ENCODE measurements at places on chromosomes 2 and 18.

DNA sequence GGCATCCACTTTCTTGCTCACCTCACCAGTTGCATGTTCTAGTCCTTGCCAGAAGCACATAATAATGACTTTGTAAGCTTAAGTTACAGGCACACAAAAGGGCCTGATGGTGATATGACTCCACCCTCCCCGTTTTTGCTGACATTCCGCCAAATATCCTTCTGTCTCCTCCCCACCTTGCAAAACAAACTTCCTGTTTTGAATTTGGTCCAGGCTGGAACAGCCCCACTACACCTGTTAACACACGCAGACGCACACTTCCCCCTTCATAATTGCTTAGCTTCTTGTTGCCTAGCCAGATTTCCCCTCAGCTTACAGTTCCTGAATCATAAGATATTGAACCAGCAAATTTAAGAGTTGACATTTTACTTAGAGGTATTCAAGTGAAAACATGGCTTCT is at the start of gene MGAT5:
TSS of gene MGAT5 (plus strand) at position 269 of the 400 bp plus-strand sequence. CDS start 332 bp downstream, outside the sequence.
- no peak for DNase-seq

- no peak for DNase-seq
Measured at GRCh38 chr2:157751462-157752058, 122.9 kb upstream of the ACVR1C start.

GRCh38 chr2:1581965-1582625 is 162.2 kb downstream of the PXDN start:
- no peak for DNase-seq

- DNase-seq: no peak
Measured at GRCh38 chr2:68237404-68237803, 14.9 kb downstream of the PPP3R1 start.

DNA sequence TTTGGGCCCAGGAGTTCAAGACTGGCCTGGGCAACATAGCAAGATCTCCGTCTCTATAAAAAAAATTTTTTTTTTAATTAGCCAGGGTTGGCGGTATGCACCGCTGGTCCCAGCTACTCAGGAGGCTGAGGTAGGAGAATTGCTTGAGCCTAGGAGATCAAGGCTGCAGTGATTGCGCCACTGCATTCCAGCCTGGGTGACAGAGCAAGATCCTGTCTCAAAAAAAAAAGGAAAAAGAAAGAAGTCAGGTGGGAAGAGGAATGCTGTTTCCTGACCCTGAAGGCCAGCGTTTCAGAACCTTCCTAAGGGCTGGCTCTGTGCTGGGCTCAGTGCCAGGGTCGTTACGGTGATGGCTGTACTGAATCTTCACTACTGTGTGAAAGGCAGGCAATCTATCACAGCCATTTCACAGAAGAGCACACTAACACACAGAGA is 35.0 kb upstream of the AGAP1 start:
- no peak for DNase-seq

DNA sequence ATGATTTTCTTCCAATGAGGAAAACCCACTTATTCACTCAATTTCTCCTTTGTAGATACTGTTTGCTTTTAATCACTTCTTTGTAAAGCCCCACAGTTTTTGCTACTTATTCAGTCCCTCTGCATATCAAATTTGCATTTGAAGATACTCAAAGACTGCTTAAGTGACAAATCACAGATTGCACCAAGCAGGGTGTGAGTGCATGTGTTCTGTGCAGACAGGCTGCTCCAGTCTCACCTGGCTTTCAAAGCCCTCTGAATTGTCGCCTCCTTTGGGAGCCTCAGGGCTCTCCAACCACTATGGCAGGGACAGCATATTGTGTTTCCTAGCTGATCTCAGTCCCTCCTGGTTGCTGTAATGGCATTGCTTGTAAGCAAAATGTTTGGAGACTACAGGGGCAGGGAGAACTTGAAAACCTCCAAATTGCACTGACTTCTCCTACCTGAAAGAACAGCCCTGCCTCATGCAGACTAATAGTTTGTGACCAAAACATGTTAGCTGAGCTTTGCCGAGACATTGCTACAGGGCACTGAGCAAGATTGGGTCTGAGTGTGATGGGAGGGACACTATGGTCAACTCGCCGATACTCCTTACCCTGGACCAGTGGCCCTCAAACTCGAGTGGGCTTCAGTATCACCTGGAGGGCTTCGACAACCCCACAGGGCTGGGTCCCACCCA is 96.8 kb downstream of the POLE4 start:
- no peak for DNase-seq

GRCh38 chr2:80568011-80568410 is 263.5 kb upstream of the LRRTM1 start:
- no peak for DNase-seq

DNA sequence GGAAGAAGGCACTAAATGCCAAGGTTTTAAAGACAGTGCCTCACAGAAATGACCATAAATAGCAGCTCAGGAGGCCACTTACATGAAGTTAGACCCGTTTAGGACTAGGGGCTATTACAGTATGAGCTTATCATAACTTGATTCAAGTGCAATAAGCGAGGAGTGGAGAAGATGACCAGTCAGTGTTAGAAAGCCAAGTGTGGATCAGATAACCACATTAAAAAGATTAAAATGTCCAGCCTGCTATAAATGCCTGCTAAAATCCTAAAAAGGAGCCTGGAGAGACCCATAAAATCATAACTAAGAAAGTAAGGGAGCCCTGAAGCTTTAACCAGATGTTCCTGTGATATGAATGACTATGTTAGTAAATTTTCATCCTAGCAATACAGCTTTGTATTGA is 117.5 kb upstream of the ZNF521 start:
- no peak for DNase-seq

DNA sequence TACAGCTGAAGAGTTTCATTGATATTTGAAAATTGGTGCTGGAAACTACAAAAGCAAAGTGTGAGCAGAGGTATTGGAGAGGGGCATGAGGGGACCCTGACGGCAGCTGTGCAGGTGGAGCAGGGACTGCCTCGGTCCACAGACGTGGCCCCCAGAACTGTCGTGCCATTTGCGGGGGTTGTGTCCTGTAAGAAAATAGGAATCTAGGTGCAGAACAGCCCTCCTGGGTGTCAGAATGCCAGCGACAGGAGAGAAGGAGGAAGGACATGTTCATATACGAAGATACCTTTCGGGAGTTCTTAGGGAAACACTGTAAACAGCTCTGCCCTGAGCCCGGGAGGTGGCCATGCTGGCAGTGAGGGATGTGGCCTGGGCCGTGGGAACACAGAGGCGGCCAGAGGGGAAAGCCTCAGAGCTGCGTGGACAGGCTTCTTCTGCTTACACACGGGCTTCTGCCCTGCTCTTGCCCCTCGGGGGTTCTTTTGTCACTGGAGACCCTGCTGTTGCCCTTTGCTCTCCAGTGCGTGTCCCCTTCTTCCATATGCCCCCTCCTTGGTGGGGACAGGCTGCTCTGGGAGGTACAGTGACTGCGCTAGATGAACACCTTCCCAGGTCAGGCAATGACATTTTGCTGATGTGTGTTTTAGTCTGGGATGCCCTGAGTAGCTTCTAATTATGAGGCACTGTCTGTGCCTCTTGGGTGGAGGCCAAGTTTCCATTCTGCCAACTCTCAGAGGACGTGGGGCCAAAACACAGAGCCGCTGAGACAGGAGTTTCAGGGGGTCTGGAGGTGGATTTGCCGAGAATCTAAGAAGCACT is 81.9 kb upstream of the TXNDC2 start:
- DNase-seq: peak; percentile 46

DNA sequence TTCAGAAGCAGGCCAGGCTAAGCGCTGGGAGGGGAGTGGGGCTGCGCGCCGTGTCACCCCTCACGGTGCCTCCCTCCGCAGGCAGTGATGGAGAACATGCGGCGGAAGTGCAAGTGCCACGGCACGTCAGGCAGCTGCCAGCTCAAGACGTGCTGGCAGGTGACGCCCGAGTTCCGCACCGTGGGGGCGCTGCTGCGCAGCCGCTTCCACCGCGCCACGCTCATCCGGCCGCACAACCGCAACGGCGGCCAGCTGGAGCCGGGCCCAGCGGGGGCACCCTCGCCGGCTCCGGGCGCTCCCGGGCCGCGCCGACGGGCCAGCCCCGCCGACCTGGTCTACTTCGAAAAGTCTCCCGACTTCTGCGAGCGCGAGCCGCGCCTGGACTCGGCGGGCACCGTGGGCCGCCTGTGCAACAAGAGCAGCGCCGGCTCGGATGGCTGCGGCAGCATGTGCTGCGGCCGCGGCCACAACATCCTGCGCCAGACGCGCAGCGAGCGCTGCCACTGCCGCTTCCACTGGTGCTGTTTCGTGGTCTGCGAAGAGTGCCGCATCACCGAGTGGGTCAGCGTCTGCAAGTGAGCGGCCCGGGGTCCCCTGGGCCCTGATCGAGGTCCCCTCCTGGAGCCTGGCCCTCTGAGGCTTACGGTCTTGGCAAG is 12.2 kb downstream of the WNT10A start:
- DNase-seq: peak; percentile 93

GRCh38 chr2:100376836-100377235 is 40.6 kb downstream of the CHST10 start:
- no peak for DNase-seq

GRCh38 chr2:173231042-173231441 is 123.6 kb upstream of the CDCA7 start:
- no peak for DNase-seq

- no peak for DNase-seq
Measured at GRCh38 chr2:189662669-189663226, 1.5 kb downstream of the ASNSD1 start.

DNA sequence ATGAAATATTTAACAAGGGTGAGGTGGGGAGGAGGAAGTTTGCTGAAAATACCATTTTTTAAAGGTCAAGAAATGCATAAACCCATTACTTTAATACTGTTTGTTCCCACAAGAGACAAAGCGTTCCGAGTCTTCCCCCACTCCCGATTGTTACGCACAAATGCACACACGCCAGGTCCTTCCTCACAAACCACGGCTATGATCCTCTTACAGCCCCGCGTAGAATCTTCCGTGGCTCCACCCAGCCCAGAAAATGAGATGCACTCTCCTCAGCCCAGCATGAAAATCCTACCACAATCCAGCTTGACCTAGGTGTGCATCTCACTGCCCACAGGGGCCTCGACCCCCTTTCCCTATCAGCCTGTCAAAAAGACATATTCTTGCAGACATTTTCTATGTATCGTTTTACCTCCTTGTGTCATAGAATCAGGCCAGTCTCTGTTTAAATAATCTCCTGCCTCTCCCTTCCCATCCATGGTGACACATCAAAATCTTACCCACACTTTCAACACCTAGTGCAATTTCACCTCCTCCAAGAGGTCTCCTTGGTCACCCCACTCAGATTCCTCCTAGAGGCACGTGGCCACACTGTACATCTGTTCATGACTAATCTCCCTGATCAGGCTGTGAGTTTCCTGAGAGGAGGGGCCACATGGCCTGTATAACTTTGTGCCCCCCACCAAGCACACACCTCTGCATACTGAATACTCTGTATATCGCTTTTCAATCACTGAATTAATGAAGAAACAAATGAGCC is 491.0 kb upstream of the KLHL29 start:
- no peak for DNase-seq

GRCh38 chr2:218870984-218871344 is 9.7 kb upstream of the WNT10A start:
- peak; percentile 71 for DNase-seq

DNA sequence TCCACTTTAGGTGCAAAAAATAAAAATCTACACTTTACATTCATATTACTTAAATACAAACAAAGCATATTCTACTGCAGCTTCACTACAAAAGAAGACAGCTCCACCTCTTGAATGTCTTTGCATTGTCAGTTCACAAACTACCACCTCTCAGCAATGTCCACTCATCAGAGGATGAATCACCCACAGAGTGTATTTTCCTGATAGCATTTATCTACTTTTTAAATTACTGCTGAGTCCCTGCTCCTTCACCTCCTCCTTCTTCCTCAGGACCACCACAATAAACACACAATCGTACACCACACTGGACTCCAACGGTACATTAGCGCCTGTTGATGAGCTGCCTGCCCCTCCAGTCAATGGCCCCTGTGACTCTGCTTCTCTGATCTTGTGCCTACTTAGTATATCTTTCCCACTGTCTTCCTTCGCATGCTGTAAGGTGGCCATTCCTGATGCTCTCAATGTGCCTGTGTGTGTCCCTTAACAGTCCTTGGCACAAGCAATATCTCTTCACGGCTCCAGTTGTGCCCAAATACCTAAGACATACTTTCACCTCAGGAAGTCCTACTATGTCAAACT is 120.9 kb downstream of the DHRS9 start:
- DNase-seq: no peak

DNA sequence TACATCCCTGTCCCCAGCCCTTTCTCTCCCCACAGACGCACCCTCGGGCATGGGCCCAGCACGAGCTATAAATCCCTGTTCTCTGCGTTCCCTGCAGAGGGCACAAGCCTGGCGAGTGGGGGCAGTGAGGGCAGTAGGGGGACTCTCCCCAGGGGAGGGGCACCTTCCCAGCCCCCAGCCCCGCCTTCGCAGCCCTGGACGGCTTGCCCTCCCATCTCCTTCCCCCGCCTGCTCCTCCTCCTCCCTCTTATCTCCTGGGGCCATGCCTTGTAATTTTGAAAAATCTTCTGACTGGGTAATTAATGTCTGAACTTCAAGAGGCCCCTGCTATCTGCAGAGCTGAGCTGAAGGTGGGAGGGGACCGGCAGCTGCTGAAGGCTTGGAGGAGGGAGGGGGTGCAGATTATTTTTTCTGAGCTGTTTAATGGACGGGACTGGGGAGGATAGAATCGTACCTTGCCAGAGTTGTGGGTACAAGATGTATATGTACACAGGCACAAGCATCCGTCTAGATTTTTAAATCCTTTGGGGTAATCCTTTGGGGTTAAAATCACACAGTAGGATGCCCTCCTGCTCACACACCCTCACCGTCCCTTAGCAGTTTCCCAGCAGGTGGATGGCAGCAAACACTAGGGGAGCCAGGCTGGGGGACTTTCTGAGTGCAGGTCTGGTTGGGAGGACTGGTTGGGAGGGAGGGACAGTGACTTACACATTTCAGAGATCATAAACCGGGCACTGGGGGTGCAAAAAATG is 121.9 kb downstream of the SMAD7 start:
- DNase-seq: peak; percentile 73

DNA sequence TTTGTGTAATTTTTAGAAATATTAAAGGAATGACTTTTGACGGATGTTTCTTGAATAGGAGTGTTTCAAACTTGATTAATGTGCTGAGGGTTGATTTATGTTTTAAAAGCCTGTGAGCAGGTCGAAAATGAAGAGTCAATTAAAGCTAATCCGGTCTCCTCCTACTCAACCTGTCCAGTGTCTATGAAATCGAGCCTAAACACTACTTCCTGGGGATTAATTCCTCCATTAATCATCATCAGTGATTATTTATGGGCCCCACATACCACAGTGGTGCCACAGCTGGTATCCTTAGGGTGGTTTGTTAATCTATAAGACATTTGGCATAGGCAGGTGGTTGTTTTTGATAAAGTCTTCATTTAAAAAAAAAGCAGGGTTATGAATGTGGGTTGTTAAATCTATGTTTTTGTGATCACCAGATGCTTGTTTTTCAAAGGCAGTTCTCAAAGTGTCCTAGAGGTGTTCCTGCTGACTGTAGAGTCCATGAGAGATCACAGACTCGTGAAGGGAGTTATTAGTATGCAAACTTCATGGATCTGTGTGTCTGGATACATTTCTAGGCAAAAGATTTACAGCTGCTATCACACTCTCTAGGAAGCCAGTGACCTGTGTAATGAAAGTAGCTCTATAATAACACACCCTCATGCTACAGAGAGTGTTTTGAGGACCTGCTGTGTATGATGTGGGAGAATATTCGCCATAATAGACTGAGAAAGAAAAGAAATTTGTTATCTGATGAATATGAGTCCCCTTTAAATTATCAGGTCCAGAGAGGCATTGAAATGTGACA is 308.6 kb downstream of the AKAIN1 start:
- DNase-seq: no peak

GRCh38 chr18:28757466-28758008 is 580.6 kb upstream of the CDH2 start:
- no peak for DNase-seq

All from H7 (cell line).